ENCODE measurements at places on chromosomes 2 and 18.

DNA sequence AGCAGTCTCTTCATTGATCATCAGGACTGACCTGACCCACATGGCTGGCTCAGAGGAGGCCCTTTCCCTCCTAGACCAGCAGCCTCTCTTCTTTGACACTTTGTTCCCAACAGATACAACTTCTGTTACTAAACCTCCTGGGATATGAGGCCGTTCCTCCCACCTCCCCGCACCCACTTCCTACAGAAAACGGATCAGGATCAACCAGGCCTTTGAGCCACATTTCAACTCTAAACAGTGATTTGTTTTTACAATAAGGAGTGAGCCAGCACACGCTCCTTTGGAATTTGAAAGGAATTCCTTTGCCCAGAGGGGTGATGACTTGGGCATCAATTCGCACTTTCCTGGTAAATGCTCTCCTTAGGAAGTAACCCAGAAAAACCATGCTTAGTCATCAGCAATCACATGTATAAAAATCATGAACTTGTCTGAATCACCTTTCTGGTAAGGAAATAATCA, 180.4 kb downstream of the FAM124B start:
- no peak for DNase-seq

GRCh38 chr2:224563537-224563936, 21.6 kb downstream of the CUL3 start:
- DNase-seq = no peak

GRCh38 chr18:23433360-23433759, 19.7 kb upstream of the RIOK3 start:
- no peak for DNase-seq

- DNase-seq = no peak
Measured at GRCh38 chr2:188473306-188473705, 181.6 kb downstream of the GULP1 start.

GRCh38 chr2:98295275-98295674, 51.0 kb upstream of the CNGA3 start:
- no peak for DNase-seq

GRCh38 chr18:11901826-11902438, 6.2 kb downstream of the MPPE1 start:
- no peak for DNase-seq

DNA sequence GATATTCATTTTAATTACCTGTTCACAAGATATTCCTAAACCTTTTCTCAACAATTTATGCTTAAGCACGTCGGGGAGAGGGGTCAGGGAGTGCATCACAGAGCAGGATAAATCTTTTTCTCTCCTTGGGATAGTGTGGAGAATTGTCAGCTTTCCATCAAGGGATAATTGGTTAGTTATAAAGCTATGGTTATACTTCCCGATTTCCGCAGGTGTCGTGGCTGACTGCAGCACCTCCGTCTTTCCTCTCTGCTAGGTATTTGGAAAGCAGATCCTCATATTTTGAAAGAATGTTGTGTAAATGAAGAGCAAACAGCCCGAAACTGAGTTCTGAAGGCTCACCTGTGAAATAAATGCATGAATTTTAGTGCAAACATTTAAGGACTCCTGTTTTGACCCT, 778 bp downstream of the DYNC2LI1 start:
- DNase-seq = no peak

All from GM20000 (cell line).